ENCODE measurements at places on chromosomes 1 and 21. TPM values are rescaled to one million over a fixed set of nuclear protein-coding genes. Genes with fewer than 3 reads are reported as not detected.

Gene EYA3
- 33.5 TPM for total RNA-seq

Gene CAPN8
- total RNA-seq: not detected

Gene RPS27
- total RNA-seq: 3,415 TPM

- DNase-seq: no peak
Measured at GRCh38 chr21:43889069-43889468, 24.0 kb downstream of the AGPAT3 start.

DNA sequence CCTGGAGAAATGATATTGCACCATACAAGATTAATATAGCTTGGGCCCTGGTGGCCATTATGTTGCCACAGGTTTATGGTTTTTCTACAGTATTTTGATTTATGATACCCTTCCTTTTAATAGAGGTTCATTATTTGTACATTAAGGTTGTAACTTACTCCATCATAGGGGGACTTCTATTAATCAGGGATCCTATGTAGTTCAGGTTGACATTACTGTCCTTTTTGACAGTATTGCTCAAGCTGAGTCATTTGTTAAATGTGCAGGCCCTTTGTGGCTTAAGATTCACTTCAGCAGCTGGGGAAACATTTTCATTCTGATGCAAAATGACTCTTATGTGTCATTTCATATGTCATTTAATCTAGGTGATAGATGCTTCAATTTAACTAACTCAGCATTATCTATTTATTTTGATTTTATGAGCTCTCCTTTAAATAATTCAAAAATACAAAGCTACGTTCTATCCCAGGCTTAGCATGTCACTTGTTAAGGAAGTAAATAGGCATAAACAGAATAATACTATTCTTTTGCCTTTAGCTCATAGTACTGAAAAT lies 686.9 kb upstream of the NCAM2 start:
- DNase-seq: no peak

GRCh38 chr1:93114391-93114790 lies 35.3 kb downstream of the MTF2 start:
- no peak for DNase-seq

DNA sequence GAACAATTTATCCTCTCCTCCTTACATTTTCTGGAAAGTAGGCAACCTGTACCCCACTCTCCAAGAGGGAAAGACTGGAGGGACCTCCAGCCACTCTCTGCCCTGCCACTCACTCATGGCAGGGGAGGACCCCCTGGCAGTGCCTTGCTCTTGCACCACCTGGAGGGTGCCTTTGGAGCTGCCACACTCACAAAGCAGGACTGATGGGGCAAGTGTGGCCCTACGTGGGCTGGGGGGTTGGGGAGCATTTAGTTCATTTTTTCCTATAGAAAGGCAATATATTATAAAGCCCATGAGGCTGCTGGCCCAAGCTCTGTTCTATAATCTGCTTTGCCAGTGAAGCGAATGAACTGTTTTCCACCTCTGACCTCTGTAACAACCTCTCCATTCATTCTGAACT lies 50.3 kb downstream of the GPR161 start:
- DNase-seq: no peak
